NCI-H1092 (cell line): ENCODE measurements at places on chromosomes 7 and 10.

- DNase-seq, result no peak
Observed at GRCh38 chr10:122468926-122469781, 7.8 kb downstream of the HTRA1 start.

- DNase-seq, result no peak
Observed at GRCh38 chr10:125689955-125690569, 7.1 kb upstream of the TEX36 start.

DNA sequence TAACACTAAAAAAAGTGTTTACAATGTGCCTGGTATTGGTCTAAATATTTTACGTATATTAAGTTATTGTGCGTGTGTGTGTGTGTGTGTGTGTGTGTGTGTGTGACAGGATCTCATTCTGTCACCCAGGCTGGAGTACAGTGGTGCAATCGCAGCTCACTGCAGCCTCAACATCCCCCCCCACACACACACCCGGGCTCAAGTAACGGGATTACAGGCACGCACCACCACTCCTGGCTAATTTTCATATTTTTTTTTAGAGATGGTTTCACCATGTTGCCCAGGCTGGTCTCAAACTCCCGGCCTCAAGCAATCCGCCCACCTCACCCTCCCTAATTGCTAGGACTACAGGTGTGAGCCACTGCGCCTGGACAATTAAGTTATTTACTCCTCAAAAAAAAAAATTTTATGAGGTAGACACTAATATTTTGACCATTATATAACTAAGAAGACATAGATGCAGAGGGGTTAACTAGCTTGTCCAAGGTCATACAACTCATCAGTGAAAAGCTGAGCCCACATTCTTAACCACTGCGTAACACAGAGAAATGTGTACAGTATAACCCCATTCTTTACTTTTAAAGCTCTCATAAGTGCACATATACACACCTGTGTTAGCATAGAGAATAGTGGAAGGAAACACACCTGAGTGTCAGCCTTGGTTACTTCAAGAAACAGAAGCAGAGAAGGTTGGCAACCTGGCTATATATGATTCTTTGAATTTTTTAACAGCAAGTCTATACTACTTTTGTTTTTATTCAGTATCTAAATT lies 35.0 kb downstream of the DNAJC12 start:
- DNase-seq, result no peak

GRCh38 chr7:84949067-84949466 lies 237.8 kb downstream of the SEMA3D start:
- DNase-seq, result no peak

DNA sequence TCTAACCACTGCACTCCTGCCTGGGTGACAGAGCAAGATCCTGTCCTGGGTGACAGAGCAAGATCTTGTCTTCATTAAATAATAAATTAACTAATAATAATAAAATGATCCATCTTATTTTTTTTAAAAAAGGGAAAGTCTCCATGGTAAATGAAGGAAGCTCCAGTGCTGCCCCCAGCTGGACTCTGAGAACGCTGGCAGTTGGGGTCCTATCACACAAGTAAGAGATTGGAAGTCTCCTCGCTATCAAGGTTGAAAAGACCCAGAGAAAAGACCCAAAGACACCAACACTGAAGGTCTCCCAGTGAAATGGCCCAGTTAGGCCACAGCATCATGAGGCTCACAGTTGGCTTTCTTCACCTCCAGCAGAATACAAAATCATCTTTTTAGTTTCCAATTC lies 13.8 kb upstream of the C10orf67 start:
- DNase-seq, result no peak

GRCh38 chr10:63521416-63522276 lies 445 bp downstream of the REEP3 start:
- DNase-seq, result peak; percentile 52

DNA sequence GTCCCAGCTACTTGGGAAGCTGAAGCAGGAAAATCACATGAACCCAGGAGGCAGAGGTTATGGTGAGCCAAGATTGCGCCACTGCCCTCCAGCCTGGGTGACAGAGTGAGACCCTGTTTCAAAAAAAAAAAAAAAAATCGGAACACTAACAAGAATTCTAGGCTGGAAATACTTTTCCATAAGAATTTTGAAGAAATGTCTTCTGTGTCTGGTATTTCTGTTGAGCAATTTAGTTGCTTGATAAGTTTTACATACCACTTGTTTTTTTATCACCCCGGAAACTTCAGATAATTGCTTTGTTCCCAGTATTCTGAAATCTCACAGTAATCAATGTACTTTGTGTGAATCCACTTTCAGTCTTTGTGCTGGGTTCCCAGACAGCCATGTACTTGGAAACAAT lies 25.8 kb downstream of the BZW2 start:
- no peak for DNase-seq

DNA sequence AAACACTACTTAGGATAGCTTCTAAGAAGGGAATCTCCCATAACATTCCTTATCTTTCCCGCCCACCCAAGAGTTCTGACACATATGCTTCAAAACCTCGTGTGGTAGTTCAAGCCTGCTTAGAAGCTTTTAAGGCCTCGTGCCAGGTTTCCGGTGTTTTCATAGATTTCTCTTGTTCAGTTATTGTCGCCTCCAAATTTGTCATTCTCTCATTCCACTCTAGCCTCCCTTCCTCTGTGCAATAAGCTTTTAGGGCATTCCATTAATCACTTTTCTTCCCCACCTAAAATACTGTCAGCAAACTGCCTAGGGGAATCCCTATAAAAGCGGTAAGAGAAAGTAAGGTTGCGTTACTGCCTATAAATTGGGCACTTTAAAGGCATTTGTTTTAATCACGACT lies 718 bp upstream of the BPGM start:
- no peak for DNase-seq

DNA sequence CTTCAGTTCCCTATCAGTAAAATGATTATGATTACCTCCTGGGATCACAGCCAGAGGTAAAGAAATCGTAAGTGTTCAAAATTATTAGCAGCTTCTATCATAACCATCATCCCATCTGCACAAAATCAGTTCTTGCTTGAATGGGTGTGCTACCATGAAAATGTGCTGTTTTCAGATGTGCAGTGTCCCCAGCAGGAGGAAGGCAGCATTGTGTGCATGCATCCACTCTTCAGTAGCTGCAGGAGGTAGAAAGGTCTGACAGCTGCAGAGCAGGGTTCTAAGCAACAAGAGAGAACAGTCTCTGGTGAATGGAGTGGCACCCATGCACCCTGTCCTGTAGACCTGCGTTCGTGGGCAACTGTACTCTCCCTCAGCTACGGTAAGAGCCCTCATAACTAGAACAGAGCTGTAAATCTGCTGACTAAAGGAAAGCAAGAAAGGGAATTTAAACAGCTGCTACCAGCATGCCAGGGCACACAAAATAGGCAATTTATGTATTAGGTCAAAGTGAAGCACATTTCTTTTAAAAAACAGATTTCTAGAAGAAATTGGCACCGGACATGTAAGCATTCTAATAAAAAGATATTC lies 21.2 kb downstream of the VSTM2A start:
- no peak for DNase-seq

DNA sequence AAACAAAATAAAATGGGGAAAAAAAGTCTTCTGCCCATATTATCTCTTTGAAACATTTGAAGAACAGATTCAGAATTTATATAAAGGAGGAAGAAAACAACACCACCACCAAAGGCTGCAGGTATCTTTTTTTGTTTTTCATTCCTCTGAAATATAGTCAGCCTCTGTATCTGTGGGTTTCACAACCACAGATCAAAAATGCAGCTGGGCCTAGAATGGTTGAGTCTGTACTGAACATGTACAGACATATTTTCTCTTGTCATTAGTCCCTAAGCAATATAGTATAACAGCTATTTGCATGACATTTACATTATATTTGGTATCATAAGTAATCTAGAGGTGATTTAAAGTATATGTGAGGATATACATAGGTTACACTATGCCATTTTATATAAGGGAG lies 559.7 kb upstream of the LRRN3 start:
- no peak for DNase-seq

DNA sequence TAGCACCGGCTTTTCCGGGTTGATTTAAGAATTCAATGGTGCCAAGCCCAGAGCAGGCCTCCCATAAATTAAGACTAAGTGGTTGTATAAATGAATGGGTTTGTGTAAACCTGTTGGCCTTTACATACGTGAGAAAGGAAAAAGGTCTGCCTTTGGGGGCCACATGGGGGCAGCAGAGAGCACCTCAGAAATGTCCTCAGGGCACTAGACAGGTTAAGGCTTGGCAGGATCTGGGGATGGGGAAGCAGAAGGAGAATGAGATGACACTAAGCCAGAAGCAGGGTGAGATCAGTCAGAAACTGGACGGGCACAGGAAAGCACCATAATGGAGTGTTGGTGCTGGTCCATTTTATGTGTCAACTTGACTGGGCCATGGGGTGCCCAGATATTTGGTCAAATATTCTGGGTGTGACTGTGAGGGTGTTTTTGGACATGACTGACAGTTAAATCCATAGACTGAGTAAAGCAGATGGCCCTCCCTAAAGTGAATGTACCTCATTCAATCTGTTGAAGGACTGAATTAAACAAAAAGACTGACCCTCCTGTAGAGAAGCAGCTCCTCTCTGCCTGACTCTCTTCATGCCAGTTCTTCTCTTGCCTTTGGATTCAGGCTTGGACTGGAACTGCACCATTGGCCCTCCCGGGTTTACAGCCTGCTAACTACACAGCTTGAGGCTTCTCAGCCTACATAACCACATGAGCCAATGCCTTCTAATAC lies 58.9 kb downstream of the FRMPD2 start:
- DNase-seq, result peak; percentile 14

DNA sequence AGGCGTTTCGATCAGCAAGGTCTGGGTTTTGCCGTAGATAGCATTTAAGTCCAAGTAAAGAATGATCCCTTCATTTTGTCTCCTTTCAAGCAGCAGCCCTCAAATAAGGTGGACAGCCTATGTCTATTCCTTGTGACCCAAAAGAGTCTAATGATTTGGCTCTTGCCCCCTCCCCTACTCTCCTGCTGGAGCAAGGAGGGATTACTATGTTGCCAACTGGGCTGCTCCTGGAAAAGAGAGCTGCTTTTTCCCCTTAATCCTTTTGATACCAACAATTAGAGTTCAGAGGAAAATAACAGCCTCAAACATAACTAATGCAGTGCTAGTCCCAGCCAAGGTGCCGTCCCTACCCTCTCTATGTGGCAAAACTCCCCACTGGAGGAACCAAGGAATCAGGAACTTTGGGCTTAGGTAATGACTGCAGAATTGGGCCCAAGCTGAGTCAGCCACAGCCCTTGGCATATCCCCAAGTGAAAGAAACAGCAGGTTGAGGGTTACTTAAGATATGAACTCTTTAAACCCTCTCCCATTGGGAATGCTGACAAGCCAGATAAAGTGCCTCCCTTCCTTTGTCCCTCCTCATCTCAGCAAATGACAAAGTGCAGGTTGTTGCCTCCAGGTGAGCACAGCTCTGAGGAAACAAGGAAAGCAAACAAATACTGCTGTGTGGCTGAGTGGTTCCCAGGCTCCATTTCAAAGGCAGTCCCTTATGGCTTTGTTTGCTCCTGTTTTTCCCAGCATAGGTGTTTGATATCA lies 643.7 kb downstream of the INHBA start:
- no peak for DNase-seq

- no peak for DNase-seq
Observed at GRCh38 chr10:88848499-88848898, 3.1 kb downstream of the ANKRD22 start.

GRCh38 chr7:142802301-142802700 lies 31.5 kb downstream of the PRSS2 start:
- no peak for DNase-seq

DNA sequence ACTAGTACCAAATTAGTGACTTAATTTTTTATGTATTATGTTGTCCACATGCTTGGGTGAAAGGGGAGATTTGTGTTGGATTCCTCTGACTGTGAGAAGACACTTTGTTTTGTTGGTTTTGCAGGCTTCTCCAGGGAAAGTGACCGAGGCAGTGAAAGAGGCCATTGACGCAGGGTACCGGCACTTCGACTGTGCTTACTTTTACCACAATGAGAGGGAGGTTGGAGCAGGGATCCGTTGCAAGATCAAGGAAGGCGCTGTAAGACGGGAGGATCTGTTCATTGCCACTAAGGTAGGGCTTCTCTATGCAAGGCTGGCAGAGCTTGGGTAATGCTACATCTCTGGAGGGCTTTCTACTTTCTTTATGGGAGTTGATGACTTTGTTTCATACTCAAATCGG lies 4.5 kb downstream of the AKR1E2 start:
- no peak for DNase-seq

GRCh38 chr10:77526868-77527617 lies 110.6 kb downstream of the KCNMA1 start:
- DNase-seq, result peak; percentile 49

- no peak for DNase-seq
Observed at GRCh38 chr7:91533996-91534395, 269.8 kb downstream of the FZD1 start.

DNA sequence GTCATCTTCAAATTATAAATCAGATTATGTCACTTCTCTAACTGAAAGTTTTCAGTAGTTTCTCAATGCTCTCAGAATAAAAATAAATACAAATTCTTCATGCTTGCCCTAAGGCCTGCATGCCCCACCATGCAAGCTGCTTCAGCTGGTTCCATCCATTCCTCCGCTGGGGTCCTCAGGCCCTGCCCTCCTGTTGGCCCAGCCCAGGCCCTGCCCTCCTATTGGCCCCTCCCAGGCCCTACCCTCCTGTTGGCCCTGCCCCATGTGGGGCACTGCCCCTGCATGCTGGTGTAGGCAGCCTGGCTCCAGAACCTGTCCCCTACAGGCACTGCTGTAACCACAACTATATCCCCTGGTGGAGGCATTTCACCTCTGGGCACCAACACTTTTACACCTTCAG lies 109.3 kb upstream of the TCERG1L start:
- no peak for DNase-seq

- DNase-seq, result no peak
Observed at GRCh38 chr10:124681091-124681490, 63.1 kb downstream of the FAM53B start.

DNA sequence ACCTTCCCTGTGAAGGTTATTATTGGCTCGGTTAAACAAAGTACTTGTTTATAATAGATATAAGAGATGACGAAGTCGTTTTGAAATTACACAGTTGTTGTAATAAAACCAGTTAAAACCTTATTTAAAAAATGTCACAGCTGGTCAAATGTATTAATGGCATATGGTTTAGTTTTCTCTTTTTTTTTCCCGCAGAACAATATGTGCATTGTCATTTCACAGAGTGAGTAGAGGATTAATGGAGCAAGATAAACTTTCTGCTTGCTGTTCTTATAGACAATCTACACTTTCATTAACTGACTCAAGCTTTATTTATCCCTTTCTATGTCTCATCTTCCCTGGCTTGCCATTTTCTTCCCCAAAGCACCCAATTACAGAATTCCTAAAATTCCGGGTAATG lies 404.3 kb upstream of the NPVF start:
- DNase-seq, result no peak

DNA sequence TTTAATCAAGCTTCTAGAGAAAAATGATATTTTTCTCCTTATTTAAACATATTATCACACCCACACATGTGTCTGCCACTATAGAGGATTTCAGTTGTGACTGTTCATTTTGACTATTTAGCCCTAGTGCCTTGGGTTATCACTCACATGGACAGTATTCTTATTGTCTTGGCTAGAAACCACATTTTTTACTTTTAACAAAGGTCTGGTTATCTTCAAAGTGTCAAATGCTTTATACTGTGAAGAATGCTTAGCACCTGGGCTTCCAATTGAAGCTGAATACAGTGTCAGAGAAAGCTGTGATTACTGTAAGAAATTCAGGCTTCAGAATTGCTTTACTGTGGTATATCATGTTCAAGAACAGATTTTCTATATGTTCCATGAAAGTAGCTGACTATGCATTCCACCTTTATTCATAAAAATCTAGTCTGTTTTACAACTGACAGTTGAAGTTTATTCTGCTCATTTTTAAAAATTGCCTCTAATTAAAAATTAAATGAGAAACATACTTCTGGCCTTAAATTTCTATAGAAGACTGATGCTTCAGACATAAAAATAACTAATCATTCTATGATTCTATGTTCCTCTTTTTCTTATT lies 278.6 kb downstream of the SEMA3D start:
- no peak for DNase-seq
